ENCODE measurements at places on chromosomes 4 and X. TPM values are rescaled to one million over a fixed set of nuclear protein-coding genes. Genes with fewer than 3 reads are reported as not detected.
A peak's percentile ranks its signal among the peaks of the same experiment; 100 is the strongest.

The C1GALT1C1 gene
- total RNA-seq = 8.2 TPM

GRCh38 chr4:132683957-132684356, 465.1 kb upstream of the PCDH10 start:
- no peak for DNase-seq

GRCh38 chr4:8907596-8908205, 36.1 kb upstream of the HMX1 start:
- peak; percentile 7 for DNase-seq

The POU4F2 gene
- not detected for total RNA-seq

DNA sequence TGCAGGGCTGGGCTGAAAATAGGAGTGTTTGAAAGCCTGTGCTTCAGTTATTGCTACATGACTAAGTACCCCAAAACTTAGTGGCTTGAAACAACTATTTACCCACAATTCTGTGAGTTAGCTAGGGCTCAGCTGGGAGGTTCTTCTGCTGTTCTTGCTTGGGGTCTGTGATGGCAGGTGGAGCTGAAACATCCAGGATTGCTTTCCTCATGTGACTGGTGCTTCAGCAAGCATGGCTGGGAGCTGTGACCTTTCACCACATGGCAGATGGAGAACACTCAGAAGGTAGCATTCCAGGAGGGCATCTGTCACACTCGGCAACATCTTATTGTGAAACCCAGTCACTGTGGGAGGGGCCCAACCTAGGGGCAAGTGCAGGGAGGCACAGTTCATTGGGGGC, 57.0 kb upstream of the TBC1D14 start:
- DNase-seq = no peak

- DNase-seq = no peak
Observed at GRCh38 chr4:88737307-88737941, 39.8 kb upstream of the NAP1L5 start.

The RELL1 gene
- 1.0 TPM for total RNA-seq

DNA sequence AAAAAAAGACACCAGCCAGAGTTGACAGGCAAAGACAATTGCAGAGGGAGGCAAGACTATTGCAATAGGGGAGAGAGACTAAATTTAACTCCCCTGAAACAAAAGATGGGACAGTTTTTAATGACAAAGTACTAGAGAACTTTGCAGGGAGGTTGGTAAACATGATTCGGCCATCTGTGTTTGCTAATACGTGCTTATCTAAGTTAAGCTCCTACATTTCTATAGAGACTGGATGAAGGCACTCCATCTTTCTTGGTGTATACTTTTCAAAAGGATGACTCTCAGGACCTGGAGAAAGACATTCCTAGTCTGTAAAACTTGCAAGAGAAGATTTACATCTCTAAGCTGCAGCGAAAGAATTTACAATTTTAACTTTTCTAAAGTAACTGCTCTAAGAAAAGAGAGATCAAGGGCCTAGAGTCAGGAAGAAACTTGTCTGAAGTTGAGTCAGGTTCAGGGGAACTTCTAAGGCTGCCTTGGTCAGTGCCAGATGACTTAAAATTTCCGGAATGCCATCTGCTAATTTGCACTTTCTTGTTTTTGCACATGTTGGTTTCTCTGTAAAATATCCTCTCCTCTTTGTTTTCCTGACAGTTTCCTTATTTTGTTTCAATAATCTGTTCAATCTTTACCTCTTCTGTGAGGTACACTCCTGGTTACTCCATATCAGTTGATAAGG, 10.6 kb downstream of the ADAM29 start:
- DNase-seq = no peak

DNA sequence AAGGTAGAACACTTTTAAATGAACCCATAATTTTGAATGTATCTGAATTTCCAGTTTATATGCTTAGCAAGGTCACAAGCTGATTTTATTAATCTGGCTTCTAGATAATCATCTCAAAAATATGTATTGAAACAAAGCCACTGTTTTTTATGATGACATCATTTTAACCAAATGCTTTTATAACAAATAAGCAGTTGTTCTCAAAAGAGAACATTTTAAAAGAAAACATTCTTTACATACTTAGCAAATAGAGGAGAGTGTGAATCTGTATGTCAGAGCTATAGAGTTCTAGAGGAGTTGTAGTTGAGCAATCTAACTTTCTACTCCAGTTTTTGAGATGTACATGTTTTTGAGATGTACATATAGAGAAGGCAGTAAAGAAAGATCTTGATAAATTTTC, 42.5 kb downstream of the LAMP2 start:
- no peak for DNase-seq

DNA sequence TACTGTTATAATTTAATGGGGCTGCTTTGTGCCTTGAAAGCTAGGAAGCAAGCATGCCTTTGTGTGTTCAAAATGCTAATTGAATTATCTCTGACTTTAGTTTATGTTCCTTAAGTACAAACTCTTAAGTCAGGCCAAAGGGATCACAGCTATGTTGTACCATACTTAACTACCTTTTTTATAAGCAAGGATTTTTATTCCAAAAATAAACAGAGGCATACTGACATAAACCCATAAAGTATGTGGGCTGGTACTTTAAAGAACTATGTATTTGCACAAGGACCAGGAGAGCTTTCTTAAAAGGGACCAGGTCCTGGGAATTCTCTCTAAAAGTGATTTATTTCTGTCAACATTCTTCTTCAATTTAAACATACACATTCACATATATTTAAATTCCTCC, 57.8 kb upstream of the HCCS start:
- no peak for DNase-seq

GRCh38 chr4:125796138-125796537, 481.4 kb downstream of the FAT4 start:
- no peak for DNase-seq

The ESX1 gene
- not detected for total RNA-seq

DNA sequence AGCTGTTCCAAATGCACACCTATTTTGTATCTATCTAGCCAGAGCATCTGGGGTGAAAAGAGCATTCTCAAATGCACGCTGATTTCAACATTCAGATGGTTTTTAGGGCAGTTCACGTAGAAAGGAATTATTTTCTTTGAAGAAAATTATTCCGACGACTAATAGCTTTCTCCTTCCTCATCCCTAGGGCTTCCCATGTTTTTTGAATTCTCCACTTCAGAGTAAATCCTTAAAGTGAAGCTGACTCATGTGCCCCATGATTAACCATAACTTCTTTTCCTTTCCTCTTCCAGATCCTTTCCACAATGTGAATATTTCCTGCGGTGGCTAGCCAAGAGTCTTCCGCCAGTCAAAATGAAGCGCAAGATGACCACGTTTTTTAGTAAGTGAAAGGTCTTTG, 86.7 kb upstream of the PDHA1 start:
- no peak for DNase-seq

The COL25A1 gene
- total RNA-seq = not detected

- no peak for DNase-seq
Observed at GRCh38 chr4:185096032-185096653, 46.9 kb upstream of the SLC25A4 start.

DNA sequence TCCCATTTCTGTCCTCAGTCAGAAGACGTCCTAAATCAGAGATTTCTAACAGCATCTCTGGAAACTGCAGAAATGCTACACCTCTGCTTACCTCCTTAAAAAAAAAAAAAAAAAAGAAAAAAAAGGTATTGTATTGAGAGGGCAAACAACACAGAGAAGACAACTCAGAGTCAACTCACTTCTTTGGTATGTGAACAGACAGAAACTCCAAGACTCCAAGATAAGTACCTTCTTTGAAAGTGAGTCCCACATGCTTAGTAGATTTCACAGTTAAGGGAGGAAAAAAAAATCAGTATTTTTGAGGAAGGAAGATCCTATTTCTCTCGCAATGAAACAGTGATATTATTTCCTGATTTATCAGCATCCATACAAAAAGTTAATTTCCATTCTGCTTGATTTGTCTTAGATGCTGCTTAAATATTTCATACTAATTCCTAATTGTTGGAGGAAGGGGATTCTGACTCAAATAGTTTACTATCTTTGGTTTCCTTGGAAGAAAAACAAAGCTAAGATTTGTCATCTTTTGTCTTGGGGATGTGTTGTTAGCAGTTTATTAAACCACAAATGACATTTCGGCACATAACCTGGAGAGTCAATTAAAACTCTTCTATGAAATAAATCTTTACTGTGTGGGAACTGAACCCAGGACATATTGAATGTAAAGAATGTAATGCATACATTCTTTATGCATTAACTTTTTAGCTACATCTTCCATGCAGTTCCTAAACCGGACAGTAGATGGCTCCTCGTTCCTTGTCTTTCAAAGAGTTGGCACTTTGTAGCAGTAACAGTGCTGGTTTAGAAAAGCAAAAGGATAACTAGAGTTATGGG, 4.7 kb downstream of the RASGEF1B start:
- no peak for DNase-seq

- no peak for DNase-seq
Observed at GRCh38 chrX:148741441-148741840, 241.0 kb downstream of the AFF2 start.

DNA sequence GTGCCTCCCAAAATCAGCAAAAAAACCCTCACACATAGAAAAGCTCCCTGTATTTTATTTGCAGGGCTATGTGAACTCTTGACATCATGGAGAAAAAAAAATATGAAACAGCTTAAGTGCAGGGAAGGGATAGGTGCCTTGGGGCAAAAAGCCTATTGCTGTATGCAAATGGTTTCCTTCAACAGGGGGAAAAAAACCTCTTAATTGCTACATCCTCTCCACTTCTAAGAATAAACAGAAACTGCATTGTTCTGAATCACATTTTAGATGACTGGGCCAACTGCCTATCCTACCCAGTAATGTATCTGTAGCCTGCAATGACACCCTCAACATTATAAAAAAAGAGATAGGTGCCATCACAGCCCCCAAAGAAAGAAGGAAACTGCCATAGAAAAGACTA, 229.4 kb upstream of the GALNTL6 start:
- no peak for DNase-seq

The EDNRA gene
- total RNA-seq = not detected

GRCh38 chr4:98577956-98578355, 80.5 kb downstream of the TSPAN5 start:
- DNase-seq = no peak

The TEX11 gene
- not detected for total RNA-seq

GRCh38 chrX:16445166-16445752, 204.7 kb upstream of the S100G start:
- peak; percentile 15 for DNase-seq

GRCh38 chr4:188016754-188017153, 21.2 kb downstream of the ZFP42 start:
- DNase-seq = no peak

- no peak for DNase-seq
Observed at GRCh38 chr4:29307256-29307655, 1412.9 kb upstream of the PCDH7 start.
